ENCODE measurements at places on chromosomes 4 and X.

DNA sequence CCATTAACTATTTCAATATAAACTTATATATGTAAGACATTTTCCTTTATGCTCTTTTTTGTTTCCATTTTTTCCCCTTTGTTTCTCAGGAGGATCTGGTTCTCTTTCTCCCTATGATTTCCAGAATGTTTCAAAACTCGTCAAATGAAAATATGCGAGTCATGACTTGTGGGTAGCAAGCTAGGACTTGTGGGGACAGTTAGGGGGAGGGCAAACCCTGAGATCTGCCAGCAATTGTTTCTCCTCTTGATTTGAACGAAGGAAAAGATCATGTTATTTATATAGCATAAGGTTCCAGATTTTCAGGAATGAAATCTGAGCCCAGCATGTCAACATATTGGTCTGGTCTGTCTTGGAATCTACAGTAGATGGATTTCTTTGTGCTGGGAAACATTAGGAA is 28.9 kb upstream of the GPC4 start:
- H3K4me1 ChIP-seq = no peaks in the 10 kb centered on the region
- no peak overlapping the region for H3K4me3 ChIP-seq
- peaks cover 5% of the 10 kb centered on the region for H3K27me3 ChIP-seq
- DNase-seq = no peak

GRCh38 chr4:153531000-153531358 is 64.8 kb downstream of the TMEM131L start:
- H3K4me1 ChIP-seq = peaks cover 76% of the 10 kb centered on the region
- peaks cover 30% of the 10 kb centered on the region for H3K36me3 ChIP-seq
- H3K27ac ChIP-seq = peak overlapping the region; percentile 81
- no peaks in the 10 kb centered on the region for H3K27me3 ChIP-seq

DNA sequence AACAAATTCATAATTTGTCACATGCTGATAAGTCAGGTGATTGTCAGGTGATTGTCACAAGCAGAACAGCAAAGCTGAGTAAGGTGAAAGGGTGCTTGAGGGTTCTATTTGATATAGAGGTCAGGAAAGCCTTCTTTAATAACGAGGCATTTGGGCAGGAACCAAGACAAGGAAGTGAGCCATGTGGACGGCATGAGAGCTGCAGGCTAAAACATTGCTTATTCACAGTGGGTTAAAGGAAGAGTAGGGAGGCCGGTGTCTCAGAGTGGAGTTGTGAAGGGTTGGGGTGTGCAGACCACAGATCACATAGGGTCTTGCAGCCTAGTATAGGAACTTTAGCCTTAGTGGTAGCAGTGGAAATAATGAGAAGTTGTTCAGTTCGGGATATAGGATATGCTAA is 31.3 kb upstream of the CYP2U1 start:
- no peak for DNase-seq
- H3K27ac ChIP-seq = no peak overlapping the region
- H3K27me3 ChIP-seq = peaks cover 23% of the 10 kb centered on the region
- H3K36me3 ChIP-seq = no peaks in the 10 kb centered on the region

GRCh38 chrX:120740072-120740471 is 110.2 kb upstream of the C1GALT1C1 start:
- no peak overlapping the region for H3K4me3 ChIP-seq
- H3K4me1 ChIP-seq = peaks cover 5% of the 10 kb centered on the region
- no peak for DNase-seq

DNA sequence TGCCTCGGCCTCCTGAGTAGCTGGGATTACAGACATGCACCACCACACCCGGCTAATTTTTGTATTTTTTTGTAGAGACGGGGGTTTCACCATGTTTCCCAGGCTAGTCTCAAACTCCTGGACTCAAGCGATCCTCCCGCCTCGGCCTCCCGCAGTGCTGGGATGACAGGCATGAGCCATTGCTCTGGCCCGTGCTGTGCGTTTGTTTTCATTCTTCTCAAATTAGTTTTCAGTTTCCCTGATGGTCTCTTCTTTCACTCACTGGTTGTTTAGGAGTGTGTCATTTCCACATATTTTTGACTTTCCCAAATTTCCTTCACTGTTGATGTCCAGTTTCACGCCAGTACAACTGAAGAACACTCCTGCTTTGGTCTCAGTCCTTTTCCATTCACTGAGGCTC is 31.8 kb downstream of the SH3TC1 start:
- H3K36me3 ChIP-seq = peaks cover 2% of the 10 kb centered on the region
- no peaks in the 10 kb centered on the region for H3K27me3 ChIP-seq
- no peak for DNase-seq
- H3K4me1 ChIP-seq = peaks cover 11% of the 10 kb centered on the region

- no peaks in the 10 kb centered on the region for H3K27me3 ChIP-seq
- no peak overlapping the region for H3K4me3 ChIP-seq
- H3K27ac ChIP-seq = no peak overlapping the region
- H3K36me3 ChIP-seq = no peaks in the 10 kb centered on the region
- no peak for DNase-seq
Observed at GRCh38 chr4:87037671-87038334, 103.0 kb downstream of the AFF1 start.

- DNase-seq = no peak
- H3K4me3 ChIP-seq = no peak overlapping the region
- H3K27ac ChIP-seq = no peak overlapping the region
- H3K27me3 ChIP-seq = no peaks in the 10 kb centered on the region
Observed at GRCh38 chr4:41145571-41146078, 68.7 kb downstream of the APBB2 start.

GRCh38 chr4:95243892-95244291 is 304.9 kb downstream of the UNC5C start:
- H3K4me1 ChIP-seq = peaks cover 9% of the 10 kb centered on the region
- H3K4me3 ChIP-seq = no peak overlapping the region
- no peaks in the 10 kb centered on the region for H3K36me3 ChIP-seq
- H3K27me3 ChIP-seq = no peaks in the 10 kb centered on the region

DNA sequence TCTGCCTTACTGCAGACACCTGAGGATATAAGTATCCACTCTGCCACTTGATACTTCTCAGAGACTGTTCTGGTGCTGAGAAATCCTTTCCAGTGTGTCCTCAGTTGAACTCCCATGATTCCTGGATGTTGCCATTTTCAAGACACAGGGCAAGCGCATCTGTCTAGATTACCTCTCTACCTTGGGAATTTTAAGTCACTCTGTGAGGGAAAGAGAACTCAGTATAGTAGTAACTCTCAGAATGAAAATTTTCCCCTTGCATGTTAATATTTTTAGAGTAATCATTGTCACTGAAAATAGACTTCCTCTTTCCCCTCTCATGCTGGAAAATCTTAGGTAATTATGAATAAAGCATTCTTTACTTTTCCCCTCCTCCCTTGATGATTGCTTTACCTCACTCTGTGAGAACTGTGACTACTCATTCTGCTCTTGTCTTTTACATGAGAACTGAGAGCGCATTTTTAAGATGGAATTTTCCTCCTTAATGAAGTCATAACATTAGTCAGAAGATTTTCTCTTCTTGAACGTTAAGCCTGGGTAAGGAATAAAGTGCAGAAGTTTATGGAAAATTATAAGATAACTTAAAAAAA is 45.0 kb downstream of the TET2 start:
- no peak overlapping the region for H3K4me3 ChIP-seq
- DNase-seq = no peak
- no peaks in the 10 kb centered on the region for H3K27me3 ChIP-seq
- H3K27ac ChIP-seq = no peak overlapping the region
- peaks cover 19% of the 10 kb centered on the region for H3K4me1 ChIP-seq

- no peaks in the 10 kb centered on the region for H3K27me3 ChIP-seq
- H3K4me3 ChIP-seq = no peak overlapping the region
- no peak for DNase-seq
- no peak overlapping the region for H3K27ac ChIP-seq
Observed at GRCh38 chr4:137703195-137703594, 170.9 kb upstream of the PCDH18 start.

DNA sequence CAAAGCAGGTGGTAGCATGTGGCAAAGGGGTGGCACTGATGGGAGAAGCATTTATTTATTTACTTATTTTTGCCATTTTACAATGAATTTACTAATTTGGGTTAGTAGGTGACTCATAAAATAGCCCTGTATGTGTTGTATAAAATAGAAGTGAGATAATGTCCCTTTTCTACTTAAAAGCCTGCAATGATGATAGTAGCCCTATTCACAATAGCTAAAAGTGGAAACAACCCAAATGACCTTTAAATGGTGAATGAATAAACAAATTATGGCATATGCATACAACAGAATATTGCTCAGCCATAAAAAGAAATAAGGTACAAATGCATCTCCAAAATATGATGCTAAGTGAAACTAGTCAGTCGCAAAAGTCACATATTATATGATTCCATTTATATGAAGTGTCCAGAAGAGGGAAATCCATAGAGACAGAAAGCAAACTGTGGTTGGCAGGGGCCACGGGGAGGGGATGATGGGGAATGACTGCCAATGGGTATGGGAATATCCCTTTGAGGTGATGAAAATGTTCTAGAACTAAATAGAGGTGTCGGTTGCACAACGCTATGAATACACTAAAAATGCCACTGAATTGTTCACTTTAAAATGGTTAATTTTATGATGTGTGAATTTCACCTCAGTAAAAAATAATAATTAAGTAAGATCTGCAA is 35.8 kb upstream of the FAM9C start:
- H3K4me3 ChIP-seq = no peak overlapping the region
- peak overlapping the region; percentile 94 for H3K27ac ChIP-seq
- H3K4me1 ChIP-seq = peaks cover 87% of the 10 kb centered on the region

- H3K27me3 ChIP-seq = no peaks in the 10 kb centered on the region
- H3K27ac ChIP-seq = no peak overlapping the region
- H3K4me3 ChIP-seq = no peak overlapping the region
- DNase-seq = no peak
- no peaks in the 10 kb centered on the region for H3K4me1 ChIP-seq
Observed at GRCh38 chr4:18645351-18645750, 623.8 kb upstream of the LCORL start.

DNA sequence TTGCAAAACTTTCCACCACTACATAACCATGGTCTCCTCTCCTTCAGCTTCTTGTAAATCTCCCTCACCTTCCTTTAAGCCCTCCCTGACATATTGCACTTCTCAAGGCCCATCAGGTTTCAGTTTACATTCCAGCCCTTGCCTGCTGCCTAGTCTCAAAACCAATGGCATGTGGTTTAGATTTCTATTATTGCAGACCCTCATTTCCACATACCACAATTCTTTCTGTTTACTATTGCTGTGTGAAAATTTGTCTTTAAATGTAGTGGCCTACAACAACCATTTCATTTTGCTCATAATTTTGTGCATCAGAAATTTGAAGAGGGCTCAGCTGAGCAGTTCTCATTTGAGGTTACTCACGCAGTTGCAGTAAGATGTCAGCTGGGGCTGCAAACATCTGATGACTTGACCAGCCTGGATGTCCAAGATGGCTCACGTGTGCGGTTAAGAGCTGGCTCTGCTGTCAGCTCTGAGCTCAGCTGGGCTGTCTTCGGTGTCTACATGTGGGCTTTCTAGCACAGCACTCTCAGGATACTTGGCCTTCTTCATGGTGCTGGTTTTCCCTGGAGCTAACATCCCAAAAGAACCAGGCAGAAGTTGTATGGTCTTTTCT is 29.9 kb upstream of the SOD3 start:
- no peaks in the 10 kb centered on the region for H3K36me3 ChIP-seq
- no peaks in the 10 kb centered on the region for H3K27me3 ChIP-seq
- no peak overlapping the region for H3K4me3 ChIP-seq
- H3K4me1 ChIP-seq = peaks cover 8% of the 10 kb centered on the region

DNA sequence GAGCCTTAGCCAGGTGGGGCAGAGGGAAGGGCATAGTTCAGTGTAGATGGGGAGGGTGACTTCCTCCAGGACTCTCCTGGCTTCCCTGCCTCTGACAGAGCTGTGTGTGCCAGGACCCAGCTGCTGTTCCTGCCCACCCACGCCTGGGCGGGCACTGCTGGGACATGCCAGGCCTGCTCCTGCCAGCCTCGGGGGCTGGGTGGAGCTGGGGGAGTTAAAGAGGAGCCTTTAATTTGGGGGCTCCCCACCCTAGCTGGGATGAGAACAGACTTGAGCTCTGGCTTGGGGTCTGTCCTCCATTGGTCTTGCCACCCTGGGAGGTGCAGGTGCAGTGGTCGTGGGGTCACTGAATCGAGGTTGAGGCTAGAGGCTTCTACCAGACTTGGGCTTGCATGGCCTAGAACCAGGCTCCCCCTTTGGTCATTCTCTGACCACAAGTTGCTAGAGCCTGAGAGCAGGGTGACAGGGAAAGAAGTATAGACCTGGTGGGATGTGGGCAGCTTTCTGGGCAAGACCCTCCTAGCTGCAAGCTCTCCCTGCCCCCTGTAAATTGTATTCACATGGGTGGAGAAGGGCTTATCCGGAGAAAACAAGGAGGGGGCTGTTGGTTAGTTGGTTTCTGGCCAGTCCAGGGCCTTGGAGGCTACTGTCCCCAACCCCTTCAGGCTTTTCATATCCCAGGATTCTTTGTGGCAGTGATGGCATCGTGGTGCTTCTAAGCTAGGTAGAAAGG is 5.7 kb downstream of the EFNB1 start:
- H3K4me1 ChIP-seq = peaks cover 13% of the 10 kb centered on the region
- no peak overlapping the region for H3K4me3 ChIP-seq
- no peaks in the 10 kb centered on the region for H3K36me3 ChIP-seq

DNA sequence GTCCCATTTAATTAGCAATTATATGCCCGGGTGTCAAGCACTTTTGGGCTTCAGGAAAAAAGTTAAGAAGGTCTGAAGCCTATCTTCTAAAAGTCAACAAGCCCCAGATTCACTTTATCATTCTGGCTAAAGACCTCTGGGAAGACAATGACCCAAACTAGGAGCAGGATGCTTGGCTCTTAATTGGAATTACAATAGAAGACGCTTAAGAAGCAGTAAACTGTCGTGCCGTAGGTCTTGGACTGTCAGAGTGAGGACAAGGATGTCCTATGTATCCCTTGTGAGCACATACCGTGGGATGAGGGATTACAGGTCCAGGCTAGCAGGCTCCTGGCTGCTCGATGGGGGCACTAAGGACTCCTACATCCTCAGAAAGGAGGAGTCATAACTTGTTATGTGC is 3.2 kb upstream of the ARHGAP36 start:
- no peak for DNase-seq
- no peaks in the 10 kb centered on the region for H3K36me3 ChIP-seq
- H3K4me1 ChIP-seq = no peaks in the 10 kb centered on the region
- no peak overlapping the region for H3K4me3 ChIP-seq
- no peak overlapping the region for H3K27ac ChIP-seq

DNA sequence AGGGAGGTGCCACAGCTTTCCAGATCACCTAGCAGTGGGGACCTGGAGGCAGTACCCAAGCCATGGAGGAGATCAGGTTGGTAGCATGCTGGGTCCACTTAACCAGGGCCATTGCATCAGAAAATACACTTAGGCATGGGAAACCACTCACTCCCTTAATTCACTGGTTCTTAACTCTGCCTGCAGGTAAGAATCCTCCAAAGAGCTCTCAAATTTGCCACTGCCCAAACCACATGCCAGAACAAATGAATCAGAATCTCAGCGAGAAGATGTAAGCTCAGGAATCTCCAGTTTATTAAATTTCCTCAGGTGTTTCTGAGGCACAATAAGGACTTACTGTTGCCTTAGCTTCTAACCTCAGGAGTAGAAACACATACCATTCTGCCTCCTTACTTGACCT is 327.7 kb upstream of the RASGEF1B start:
- peaks cover 9% of the 10 kb centered on the region for H3K4me1 ChIP-seq
- no peak for DNase-seq
- H3K27ac ChIP-seq = no peak overlapping the region
- no peaks in the 10 kb centered on the region for H3K36me3 ChIP-seq
- no peaks in the 10 kb centered on the region for H3K27me3 ChIP-seq
